Activated CD4-positive, alpha-beta T cell treated with anti-CD3 and anti-CD28 coated beads, Interleukin-2, amount 50 U/mL, for 48 hours (primary cell): ENCODE measurements at places on chromosomes 7 and 10.

DNA sequence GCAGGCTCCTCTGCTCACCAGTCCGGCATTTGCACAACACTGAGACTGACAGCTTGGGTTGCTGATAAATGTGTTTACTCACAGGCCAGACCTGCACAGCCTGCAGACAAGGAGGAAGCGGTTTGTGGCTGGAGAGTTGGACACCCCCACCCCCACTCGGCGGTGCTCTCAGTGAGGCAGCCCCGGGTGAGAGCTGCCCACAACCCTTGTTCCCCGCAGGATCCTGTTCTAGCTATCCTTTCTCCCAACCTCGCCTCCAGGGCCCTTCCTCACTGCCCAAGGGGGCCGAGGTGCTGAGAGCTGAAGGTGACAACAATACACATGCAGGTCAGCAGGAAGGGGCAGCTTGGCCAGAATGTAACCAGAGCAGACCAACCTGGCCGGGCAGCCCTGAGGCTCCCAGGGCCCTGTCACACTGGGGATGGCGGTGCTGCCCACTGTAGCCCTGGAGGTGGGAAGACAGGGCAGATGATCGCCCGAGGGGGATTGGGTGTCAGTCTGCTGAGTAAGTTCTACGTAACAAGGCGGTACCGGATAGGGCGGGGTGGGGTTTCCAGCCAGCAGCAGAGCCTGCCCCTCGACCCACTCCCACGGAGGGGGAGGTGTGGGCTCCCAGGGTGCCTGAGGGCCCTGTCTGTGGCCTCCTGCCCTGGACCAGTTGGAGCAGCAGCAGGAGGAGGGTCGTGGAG is 2.1 kb upstream of the ADAM8 start:
- DNase-seq: peak; percentile 76

GRCh38 chr7:24757353-24758275 is at the start of gene GSDME:
GSDME (minus strand) TSS chr7:24757464; CDS start chr7:24749774, 7,690 bp downstream.
- peak; percentile 37 for DNase-seq

DNA sequence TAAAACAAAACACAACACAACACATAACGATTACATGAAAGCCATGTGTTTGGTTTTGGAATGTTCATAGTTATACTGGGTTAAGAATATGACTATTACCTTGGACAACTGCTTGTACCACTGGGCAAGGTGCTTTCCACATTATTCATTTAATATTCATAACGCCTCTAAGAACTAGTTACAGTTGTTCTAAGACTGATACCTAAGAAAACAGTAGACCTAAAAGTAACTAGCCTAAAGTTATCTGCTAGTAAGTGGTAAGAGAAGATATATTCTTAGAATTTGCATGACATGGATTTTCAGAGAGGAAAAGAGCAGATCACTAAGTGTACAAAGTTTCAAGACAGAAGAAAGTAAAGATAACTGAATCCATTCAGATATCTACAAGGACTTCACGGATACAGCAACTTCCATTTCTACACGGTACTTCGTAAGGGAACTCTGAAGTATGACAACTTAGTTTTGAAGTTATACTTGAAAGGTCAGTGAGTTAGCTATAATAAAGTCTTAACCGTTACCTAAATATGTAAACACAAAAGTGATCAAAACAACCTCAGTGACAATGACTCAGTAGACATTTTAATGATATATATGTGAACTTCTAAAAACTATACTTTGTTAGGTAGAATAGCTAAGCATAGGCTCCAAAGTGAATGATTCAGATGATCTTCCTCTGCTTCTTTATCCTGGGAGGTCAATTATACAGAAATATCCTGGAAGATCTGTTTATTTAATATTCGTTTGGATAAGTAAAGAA is 65.1 kb downstream of the MINDY3 start:
- no peak for DNase-seq

- DNase-seq: no peak
Observed at GRCh38 chr7:128129224-128129864, 98.1 kb upstream of the LRRC4 start.

DNA sequence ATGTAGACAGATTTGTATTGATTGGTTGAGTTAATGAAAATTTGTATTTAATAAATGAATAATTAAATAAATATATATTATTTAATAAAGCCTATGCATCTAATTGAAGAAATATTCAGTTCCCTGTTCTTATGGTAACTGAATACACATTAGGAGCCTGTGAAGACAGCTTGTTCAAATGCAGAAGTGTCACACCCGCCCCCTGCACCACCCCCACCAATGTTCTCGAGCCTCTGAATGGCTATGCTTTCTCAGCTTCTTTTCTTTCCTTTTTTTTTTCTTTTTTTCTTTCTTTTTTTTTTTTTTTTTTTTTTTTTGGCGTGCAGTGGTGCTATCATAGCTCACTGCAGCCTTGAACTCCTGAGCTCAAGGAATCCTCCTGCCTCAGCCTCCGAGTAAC is 38.3 kb upstream of the PARD3 start:
- DNase-seq: no peak

GRCh38 chr7:81120803-81121202 is 202.0 kb upstream of the SEMA3C start:
- no peak for DNase-seq

DNA sequence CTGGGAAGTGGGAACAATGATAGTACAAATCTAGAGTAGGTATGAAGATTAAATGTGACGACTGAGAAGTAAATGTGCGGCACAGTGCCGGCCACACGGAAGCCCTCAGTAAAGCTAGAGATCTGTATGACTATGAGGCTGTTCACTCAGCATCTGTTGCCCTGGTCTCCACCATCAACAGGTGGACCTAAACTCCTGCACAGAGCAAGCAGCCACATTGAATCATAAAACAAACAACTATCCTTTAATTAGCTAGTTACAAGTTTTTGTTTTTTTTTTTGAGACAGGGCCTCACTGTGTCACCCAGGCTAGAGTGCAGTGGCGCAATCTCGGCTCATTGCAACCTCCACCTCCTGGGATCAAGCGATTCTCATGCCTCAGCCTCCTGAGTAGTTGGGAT is 16.6 kb downstream of the RBP4 start:
- DNase-seq: no peak

DNA sequence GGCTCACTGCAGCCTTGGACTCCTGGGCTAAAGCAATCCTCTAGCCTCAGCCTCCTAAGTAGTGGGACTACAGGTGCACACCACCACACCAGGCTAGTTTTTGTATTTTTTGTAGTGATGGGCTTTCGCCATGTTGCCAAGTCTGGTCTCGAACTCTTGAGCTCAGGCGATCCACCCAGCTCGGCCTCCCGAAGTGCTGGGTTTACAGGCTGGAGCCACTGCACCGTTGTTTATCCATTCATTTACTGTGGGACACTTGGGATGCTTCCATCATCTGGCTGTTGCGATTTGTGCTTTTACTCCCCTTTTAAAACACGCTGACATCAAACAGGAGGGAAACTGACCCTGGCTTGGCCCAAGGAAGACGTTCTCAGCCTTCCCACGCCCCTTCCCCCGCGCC is 30.5 kb upstream of the SMARCD3 start:
- no peak for DNase-seq

GRCh38 chr7:107167483-107168232 is 1.1 kb upstream of the HBP1 start:
- DNase-seq: peak; percentile 61

- no peak for DNase-seq
Observed at GRCh38 chr7:116169060-116169459, 41.3 kb upstream of the TES start.

GRCh38 chr10:74167443-74167842 is 16.4 kb downstream of the ADK start:
- DNase-seq: no peak

GRCh38 chr7:32447218-32447617 is 43.0 kb downstream of the LSM5 start:
- DNase-seq: no peak

- DNase-seq: no peak
Observed at GRCh38 chr7:39525926-39526325, 40.3 kb upstream of the YAE1 start.
